ENCODE measurements at places on chromosomes 5 and 9.

DNA sequence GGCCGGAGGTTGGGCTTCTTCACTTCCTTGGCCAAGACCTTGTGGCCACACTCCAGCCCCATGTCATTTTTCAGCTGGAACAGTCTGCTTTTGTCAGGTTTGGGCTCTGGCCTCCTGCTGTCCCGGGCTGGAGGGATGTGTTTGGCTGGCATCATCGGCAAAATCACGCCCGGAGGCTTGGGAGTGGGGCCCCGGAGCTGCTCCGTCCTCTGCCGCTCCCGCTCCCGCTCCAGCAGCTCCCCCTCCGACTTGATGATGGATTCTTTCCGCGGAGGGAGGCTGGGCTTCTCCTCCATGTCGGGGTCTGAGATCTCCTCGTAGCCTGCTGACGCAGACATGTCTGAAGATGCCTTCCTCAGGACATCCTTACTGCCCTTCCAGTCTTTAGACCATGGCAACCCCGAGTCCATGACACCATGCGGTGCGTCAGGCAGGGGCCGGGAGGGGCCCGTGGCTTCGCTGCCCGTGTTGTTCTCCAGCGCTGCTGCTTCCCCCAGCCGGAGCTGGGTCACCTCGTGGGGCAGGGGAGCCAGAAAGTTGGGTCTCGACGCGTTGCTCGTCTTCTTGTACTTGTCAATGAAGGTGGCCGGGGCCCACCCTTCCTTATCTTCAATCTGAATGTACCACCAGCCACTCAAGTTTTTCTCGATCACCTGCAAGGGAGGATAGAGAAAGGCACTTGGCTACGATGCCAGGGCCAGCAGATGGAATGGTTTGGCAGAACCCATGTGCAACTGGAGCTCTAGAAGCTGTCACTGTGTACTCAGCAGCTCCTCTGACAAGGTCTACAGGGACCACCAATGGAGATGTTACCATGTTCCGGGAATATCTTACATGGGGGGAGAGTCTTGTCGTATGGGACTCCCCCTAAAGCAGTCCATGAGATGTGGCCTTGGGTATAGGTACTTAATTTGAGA, 56.0 kb upstream of the UBTD2 start:
- no peak for DNase-seq

- no peak for DNase-seq
Observed at GRCh38 chr5:17228821-17229291, 11.4 kb downstream of the BASP1 start.

DNA sequence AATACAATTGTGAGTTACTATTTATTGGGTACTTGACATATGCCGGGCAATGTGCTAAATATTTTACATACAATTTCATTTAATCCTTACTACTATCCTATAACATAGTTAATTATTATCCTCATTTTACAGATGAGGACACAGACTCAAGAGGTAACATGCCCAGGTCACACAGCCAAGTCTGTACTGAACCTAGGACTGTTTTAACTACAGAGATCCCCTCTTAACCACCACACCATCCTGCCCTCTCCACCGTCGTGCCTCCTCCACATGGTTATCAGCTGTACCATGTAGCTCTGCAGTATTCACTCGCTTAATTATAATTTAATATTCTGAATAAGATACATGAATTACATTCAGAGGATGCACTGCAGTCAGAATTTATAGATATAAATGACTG, 5.3 kb downstream of the RAB14 start:
- no peak for DNase-seq

DNA sequence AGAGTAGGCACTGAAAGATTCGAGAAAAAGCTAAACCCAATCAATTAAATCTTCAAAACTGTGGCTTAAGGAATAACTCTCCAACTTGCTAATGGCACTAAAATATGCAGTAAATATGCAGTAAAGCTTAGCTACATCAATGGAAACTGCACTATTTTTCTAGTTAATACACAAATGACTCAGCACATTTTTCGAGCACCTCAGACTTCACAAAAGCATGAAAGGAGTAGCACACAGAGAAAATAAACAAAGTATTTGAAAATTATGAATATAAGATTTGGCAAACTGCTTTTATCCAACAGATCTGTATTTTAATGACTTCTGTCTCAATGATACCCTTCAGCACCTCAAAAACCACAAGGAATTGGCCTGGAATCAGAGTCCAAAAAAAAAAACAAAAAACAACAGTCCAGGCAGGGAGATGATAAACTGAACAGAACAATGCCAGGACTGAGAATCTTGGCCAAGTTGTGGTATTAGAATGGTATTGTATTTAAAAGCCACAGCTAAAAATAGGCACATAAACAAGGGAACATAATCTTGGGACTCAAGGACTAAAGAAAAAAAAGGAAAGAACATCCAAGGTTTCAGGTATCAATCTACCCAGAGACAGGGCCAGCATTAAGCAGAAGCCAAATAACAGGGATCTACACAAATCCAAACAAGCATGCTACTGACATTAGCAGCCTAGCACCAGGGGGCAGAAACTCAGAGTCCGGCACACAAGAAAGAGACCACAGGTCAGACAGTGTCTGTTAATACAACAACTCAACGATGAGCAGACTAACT, 21.4 kb downstream of the TMEM245 start:
- no peak for DNase-seq

GRCh38 chr9:37889536-37889935, 14.4 kb downstream of the SLC25A51 start:
- DNase-seq: no peak

GRCh38 chr5:150147670-150148069, 8.0 kb downstream of the PDGFRB start:
- DNase-seq: no peak

DNA sequence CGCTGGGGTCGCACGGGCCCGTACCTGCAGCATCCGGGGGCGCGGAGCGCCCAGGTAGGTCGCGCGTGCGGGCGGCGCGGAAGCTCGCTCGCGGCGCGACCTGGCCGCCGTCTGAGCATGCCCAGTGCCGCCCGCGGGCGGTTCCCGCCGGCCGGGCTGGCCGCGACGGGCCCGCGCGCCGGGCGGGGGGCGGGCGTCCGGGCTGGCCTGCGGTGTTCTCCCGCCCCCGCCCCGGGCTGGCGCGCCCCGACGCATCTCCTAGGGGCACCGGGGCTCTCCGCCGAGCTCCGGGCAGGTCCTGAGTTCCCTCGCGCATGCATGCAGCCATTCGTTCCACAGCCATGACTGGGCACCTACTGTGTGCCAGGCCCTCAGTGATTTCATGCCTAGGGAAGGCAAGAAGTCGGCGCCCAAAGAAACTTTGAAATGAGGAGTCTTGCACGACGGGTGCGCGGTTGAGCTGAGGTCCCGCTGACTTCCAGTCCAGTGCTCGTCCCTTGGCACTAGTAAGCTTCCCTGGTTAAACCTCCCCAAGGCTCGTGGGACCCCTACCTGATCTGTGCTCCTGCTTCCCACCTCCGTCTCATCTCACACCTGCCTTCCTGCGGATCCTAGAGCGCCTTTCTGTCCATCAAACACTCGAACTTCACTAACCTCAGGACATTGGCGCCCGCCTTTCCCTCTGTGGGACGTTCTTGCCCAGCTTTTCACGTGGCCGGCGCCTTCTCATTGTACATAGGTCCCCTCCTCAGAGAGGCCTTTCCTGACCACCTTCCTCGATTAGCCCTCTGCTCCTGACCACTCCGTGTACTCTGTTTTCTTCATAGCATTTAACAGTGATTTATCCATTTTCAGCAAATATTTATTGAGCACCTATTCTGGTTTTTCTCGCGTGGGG, at the start of gene PTPN3:
Gene PTPN3, minus strand, starts transcription at position 113 of the 898 bp plus-strand sequence. CDS start 34,873 bp downstream, outside the sequence.
- no peak for DNase-seq

GRCh38 chr9:21803649-21804048, 1.2 kb downstream of the MTAP start:
- DNase-seq: no peak

GRCh38 chr5:5198135-5198534, 58.0 kb downstream of the ADAMTS16 start:
- no peak for DNase-seq

DNA sequence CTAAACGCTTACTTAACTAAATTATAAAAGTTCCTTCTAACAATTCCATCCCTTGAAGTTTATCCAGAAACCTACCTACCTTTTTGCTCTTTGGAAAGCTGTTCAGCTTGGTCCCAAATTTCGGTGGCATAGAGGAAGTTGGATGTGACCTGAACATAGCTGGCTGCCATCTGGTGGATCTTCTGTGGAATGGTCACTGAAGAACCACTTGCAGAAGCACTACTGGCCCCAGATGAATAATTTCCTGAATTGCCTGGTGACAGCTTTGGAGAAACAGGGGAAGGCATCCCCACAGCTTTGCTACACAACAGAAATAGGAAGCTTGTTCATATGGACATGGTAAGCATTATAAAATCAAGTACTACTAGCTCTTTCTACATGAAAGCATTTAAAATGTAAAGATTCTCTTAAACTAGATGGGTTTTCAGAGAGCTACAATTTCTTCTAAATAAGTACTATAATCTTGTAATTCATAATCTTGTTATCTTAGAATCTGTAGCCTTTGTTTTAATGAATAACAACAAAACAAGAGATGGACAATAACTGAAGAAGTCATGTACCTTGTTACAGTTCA, 9.9 kb downstream of the LEAP2 start:
- no peak for DNase-seq

DNA sequence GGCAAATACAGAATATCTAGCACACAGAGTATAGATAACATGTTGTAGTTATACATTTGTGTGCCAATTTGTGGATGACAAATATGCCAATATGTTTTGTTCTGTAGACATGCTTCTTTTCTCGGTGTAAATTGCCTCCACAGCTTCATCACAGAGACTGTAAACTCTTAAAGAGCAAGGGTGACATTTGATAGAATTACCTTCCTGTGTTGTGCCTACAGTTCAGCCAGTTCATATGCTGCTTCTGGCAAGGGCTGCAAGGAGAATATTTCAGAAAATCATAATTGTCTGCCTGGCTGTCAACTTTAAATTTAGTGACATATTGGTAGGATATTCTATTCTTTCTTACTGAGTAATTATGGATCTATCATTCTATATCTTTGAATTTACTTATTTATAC, 155.1 kb downstream of the MAT2B start:
- no peak for DNase-seq

- no peak for DNase-seq
Observed at GRCh38 chr9:70352802-70353201, 61.7 kb downstream of the KLF9 start.
